ENCODE measurements at places on chromosomes 6 and 20.

GRCh38 chr6:15575357-15576033, 87.3 kb downstream of the DTNBP1 start:
- DNase-seq, result no peak

DNA sequence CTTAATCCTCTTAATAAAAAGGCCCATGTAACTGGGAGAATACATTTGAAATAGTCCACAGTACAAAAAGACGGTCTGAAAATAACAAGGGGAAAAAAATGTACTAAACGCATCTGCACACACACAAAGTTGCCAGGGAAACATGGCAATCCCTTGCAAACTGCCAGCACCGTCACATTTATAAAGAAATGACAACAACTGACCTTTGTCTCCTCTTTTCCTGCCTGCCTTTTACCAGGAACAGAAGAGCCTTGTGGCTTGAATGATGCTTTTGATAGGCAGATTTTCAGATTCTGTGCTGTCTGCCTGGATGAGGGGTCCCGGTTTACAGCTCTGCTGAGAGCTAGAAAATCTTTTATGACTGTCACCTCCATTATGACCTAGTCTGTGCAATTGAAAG, 308.6 kb upstream of the ZFP64 start:
- no peak for DNase-seq

- peak; percentile 51 for DNase-seq
Measured at GRCh38 chr6:6331946-6332601, 11.6 kb upstream of the F13A1 start.

GRCh38 chr6:144769142-144769541, 484.0 kb downstream of the UTRN start:
- no peak for DNase-seq

Measured in fibroblast of skin of abdomen (primary cell).